Caki2 (cell line): ENCODE measurements at places on chromosomes 5 and 9. TPM values are rescaled to one million over a fixed set of nuclear protein-coding genes. Genes with fewer than 3 reads are reported as not detected.

Gene HTR1A
- not detected in 2 replicates for total RNA-seq

Gene EIF4E1B
- total RNA-seq: not detected in 2 replicates

Gene CTXN3
- not detected in 2 replicates for total RNA-seq

Gene REEP5
- total RNA-seq: 15.1 and 28.8 TPM in 2 replicates

Gene PAPPA
- total RNA-seq: 1.2 and 1.9 TPM in 2 replicates

Gene SURF4
- total RNA-seq: 370 and 393 TPM in 2 replicates

Gene ADGRD2
- total RNA-seq: 0.26 TPM in 1 of 2 replicates, not detected in the other

Gene FOXE1
- not detected in 2 replicates for total RNA-seq

Gene LOX
- total RNA-seq: 49.6 and 60.5 TPM in 2 replicates

Gene PHF24
- total RNA-seq: 0.07 and 0.20 TPM in 2 replicates

Gene PCDHA5
- total RNA-seq: 2.5 and 2.8 TPM in 2 replicates

Gene FGF10
- total RNA-seq: not detected in 2 replicates
